ENCODE measurements at places on chromosomes 5 and 9.

DNA sequence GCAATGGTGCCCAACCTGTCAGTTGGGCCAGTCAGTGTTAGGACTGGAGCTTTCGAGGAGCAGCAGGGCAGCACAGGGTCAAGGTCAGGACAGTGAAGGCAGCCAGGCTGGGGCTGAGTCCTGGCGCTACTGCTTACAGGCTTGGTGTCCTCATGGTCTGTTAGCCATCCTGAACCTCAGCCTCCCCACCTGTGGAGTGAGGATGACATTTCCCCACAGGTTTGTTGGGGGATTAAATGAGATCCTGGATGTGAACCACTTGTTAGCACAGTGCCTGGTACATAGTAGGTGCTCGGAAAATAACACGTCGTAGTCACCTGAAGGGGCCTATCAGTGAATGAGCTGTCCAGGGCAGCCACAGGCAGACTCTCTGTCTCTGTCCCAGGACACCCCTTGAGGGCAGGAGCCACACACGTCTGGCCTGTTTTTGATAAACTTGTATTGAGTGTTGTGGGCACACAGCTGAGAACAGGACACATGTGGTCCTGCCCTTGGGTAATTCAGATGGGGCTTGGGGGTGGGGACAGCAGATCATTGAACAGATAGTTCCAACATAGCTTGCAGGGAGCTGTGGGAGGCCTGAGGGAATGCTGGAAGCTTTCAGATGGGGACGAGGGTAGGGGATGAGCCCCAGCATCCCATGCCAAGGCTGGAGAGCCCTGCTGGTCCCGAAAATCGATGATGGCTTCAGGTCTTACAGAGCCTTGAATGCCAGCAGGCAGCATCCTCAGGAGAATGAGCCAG is 69.3 kb downstream of the AMBP start:
- no peak for DNase-seq

GRCh38 chr9:4984171-4984620 is 876 bp upstream of the JAK2 start:
- no peak for DNase-seq

GRCh38 chr9:101477736-101478135 is 42.2 kb upstream of the ALDOB start:
- no peak for DNase-seq

DNA sequence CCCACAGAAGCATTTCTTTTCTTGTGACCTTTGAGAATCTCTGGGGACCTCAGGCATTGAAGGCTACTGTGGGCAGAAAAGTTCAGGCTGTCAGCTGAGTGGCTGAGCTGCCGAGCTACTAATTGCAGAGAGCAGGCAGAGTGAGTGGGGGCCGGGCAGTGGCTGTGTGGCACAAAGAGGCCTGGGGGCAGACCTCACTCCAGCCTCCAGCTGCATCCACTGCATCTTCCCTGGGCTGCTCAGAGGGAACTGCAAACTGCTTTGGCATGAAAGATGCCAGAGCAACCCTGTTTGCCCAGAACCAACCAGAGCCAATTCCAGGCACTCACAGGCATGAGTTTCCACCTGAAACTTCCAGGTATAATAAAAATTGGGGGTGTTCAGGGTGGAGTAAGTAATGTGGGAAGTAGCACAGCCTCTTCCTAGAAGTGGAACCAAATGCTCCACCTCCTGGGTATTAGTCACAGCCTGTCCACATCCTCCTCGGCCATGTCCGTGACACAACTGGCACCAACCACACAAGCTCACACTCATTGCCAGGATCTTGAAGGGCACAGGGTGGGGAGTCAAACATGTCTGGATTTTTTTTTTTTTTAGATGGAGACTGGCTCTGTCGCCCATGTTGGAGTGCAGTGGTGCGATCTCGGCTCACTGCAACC is 548.9 kb downstream of the BNC2 start:
- DNase-seq = no peak

DNA sequence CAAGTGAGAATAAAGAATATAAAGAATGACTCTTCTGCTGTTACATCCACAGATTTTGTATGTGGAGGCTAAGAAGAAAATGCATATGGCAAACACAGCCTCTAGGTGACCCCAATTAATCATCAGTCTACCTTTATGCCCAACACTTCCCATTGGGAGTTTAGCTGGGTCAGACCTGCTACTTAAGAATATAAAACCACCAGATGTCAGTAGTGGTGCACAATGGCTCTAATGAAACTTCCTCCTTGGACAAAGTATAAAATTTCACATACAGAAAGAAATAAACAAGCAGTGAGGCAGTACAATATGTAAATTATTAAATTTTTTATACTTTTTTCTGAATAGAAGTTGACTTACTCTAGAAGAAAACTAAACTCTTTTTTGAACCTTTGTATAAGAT is 539.9 kb downstream of the BRINP1 start:
- DNase-seq = no peak

DNA sequence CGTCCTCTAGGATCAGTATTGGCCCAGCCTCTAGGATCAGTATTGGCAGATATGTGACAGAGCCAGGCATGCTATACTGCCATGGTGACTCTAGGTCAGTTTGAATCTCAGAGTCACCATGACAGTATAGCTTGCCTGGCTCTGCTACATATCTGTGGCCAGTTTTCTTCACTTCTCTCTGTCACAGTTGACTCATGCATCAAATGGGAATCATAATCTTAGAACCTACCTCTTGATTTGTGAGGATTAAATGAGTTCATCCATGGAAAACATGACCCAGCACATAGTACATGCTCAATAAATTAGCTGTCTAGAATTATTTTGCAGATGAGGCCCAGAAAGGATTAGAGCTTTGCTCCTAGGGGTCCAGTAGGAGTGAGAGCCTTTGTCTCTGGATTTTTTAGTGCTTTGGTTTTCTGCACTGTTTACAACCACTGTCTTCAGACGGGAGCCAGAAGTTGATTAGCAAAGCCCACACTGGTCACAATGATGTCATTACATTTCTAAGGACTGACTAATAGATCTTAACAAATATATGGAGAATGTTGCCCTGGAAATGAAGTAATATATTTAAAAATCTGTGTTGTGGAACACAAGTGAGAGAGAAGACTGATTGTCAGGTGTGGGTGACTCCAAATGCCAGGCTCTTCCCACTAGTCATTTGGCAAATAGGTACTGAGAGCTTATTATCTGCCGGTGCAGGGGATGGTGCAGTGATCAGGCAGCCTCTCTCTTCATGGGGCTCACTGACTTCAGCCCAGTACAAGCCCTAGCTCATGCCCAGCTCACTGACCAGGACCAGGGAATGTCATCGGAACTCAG is 76.0 kb downstream of the COL15A1 start:
- DNase-seq = no peak

GRCh38 chr5:14266686-14267085 is 123.5 kb downstream of the TRIO start:
- DNase-seq = no peak

GRCh38 chr9:99235069-99235468 is 13.0 kb downstream of the SEC61B start:
- DNase-seq = no peak

GRCh38 chr9:134383148-134383547 is 56.9 kb downstream of the RXRA start:
- DNase-seq = no peak

DNA sequence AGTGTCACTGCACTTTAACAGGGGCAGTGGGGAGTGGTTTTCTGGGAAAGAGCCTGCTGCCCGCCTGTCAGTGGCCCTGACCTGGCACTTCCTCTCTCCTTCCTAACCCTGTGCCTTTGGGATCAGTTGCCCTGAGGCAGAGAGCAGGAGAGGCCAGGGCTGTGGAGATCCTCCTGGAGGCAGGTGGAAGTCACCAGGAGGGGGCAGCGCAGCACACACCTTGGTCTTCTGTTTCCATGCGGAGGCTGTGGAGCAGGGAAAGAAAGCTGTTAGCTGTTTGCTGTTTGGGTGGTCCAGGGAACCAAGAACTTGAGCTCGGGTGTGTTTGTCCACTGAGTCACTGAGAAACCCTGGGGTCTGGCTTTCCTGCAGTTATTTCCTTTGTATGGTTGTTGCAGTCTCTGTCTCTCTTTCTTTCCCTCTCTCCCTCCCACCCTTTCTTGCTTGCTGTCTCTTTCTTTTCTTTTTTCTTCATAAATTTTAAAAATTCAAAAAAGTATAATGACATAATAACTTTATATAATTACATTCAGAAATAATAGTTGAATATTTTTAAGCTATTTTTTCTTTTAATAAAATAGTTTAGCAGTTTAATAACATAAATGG is 28.1 kb downstream of the NTRK2 start:
- no peak for DNase-seq

GRCh38 chr9:136505406-136506403 is 22.9 kb upstream of the SEC16A start:
- no peak for DNase-seq

- no peak for DNase-seq
These were observed 23.9 kb downstream of the IRX1 start for GRCh38 chr5:3619579-3619978.
